Stimulated activated CD8-positive, alpha-beta memory T cell treated with anti-CD3 and anti-CD28 coated beads, Interleukin-15, amount 100 ng/mL, for 4 hours (primary cell): ENCODE measurements at places on chromosomes 6 and 20.

DNA sequence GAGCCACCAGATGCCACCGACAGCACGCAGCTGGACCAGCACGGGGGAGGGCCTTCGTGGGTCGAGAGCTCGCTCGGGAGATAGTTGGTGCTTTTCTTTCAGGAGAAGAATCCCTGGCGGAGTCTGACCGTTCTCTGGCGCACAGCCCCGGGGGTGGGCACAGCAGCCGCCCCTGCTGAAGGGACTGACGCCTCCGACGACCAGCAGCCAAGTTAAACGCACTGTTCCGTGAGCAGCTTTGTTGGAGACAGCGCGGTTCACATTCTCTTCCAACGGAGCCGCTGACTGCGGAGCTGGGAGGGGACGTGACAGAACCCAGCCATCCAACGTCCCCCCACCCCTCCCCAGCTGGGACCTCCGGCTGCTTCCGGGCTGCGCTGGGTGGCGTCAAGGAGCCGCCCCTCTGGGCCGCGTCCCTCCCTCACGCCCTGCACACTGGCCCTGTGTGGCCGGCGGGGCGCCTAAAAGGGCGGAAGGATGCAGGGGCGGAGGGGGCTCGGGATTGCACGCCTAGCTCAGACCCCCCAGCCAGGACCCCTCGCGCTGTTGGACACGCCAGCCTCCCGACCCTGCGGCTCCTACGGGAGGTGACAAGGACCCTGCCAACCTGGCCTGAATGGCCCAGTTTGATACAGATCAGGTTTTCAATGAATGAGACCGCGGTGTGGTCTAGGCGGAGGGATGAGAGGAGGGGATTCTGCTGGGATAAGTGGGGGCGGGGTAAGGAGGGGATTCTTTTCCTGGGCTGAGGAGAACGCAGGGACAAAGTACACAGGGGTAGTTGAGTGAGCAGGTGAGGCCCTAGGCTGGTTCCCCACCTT is 36.4 kb upstream of the KHDC1 start:
- no peak for DNase-seq

DNA sequence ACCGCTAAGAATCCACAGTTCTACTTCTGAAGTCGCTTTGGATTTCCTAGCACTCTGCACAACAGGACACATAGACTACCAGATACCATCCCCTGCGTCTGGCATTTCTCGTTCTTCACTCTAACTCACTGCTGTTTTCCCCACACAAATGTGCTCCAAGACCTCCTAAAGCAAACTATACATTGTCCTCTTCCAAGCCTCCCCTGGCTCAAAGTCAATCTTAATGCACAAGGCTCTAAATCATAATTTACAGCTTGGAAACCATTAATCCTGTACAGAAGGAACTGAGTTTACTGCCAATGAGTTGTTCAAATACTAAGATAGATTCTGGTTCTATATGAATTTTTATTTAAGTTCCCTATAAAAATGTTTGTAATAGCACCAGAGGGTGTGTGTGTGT is 128.5 kb downstream of the HIVEP2 start:
- no peak for DNase-seq

DNA sequence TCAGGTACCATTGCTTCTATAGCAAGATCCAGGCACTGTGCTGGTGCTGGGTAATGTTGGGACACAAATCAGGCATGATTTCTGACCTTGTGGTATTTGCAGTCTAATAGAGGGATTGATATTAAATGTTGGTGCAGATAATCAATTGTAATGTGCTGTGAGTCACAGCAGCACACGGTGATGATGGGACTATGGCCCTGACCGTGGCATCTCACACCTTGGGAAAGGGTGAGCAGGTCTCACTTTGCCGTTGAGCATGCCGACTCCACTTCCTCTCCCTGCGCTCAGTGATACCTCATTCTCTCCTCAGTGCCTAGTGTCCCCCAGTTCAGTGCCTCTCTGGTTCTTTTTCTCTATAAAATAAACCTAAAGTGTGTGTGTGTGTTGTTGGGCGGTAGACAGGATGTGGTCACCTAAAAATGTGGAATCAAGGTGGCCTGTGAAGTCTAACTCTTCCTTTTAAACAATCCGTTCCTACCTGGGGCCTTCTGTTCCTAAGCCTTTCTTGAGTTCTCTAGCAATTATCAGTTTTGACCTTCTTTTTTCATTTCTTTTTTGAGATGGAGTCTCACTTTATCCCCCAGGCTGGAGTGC is 188.5 kb downstream of the REV3L start:
- no peak for DNase-seq

- DNase-seq, result no peak
Measured at GRCh38 chr6:11207199-11207968, 25.1 kb downstream of the NEDD9 start.

DNA sequence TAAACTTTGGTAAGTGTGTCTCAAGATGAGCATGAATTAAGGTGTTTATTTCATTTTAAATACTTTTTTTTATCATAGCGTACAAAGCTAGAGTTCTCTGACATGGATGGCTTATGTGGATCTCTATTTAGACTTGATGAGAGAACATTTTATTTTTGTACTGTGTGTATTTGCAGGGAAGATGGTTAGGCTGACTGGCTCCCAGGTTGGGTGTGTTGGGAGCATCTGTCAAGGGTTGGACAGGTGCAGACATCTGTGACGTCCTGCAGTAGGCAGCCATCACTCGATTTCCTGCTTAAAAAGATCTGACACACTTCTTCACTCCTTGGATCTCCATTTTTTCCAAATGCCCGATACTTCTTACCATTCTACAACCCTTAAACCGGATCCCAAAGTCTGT is 221.9 kb upstream of the QKI start:
- no peak for DNase-seq

DNA sequence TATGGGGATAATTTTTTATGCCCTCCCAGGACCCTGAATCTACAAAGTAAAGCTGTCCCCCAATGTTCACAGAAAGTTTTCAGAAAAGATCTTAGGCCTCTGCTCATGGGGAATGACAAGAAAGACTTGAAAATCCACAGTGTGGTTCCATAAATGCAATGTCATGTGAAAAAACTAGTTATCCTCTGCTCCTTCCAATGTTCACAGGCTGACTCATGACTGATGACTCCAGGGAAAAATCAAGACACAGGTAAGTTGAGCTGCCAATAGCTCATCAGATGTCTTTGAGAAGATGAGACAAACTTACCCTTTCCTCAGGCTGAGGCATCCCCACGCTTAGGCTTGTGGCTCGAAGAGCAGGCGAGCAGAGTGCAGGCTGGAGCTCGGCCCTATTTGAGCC is 14.8 kb upstream of the BCLAF1 start:
- no peak for DNase-seq

- no peak for DNase-seq
Measured at GRCh38 chr6:107491760-107492660, 2.1 kb downstream of the SOBP start.

DNA sequence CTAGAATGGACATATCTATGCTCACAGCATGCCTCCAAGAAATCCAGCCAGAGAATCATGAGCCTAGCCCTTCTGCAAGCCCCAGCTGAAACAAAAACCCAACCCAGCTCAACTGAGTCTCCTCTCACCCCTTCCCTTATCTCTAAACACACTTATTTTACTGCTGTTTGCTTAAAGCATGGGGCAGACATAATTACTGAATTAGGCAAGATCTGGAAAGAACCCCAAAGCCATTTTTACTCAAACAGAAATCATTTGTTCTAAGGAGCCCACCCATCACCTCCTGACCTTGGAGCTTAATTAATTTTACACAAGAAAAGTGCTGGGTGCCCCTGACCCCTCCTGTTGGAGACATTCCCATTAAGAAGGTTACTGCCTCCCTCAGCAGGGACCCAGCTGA is 291.6 kb downstream of the MAFB start:
- no peak for DNase-seq

DNA sequence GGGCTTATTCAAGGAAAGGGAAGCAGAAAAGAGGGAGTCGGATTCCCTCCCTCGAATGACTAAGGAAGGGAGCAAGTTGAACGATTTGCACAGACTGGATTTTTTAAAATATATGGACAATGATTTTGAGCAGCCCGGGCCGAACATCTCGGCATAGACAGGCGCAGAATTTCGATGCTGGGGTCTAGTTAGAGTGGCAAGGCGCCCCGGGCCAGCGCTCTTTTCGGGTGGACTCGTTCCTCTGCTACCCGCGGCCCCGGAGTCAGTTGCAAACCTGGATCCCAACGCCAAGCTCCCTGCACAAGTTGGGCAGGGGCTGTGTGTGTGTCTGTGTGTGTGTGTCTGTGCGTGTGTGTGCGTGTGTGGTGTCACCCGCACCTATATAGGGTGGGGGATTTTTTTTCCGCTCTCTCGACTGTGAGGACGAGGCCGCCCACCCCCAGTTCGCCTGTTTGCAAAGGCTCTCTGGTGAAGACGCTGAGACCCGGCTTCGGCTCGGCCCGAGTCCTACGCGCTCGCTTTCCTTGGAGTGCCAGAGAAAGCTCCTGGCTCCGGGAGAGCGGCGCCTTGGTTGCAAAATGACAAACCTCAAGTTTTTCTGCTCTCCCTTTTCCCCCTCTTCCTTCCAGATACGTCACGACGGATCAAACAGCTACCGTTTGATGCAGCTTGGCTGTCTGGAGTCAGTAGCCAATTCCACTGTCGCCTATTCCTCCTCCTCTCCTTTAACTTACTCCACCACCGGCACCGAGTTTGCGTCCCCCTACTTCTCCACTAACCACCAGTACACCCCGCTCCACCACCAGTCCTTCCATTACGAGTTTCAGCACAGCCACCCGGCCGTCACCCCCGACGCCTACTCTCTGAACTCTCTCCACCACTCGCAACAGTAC is 1.4 kb downstream of the TFAP2D start:
- no peak for DNase-seq

DNA sequence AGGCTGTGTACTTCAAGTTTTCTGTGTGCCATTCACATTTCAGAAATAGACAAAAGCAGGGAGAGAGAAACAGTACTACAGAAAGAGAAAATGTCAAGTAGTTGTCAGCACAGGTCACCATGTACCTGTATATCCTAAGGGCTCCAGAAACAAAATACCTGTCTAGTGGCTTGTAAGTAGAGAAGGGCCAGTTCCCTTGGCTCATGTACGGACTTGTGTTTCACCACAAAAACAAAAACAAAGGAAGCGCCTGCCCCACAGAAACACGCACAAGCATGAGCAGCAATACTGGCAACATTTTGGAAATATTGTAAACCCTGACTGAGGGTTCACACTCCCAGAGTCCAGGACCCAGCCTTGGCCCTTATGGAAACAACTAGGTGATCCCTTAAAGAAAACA is 44.3 kb downstream of the CNKSR3 start:
- DNase-seq, result no peak

- DNase-seq, result no peak
Measured at GRCh38 chr6:33740204-33740608, 6.5 kb downstream of the IP6K3 start.

GRCh38 chr6:45555981-45556771 is 178.4 kb upstream of the SUPT3H start:
- DNase-seq, result no peak

DNA sequence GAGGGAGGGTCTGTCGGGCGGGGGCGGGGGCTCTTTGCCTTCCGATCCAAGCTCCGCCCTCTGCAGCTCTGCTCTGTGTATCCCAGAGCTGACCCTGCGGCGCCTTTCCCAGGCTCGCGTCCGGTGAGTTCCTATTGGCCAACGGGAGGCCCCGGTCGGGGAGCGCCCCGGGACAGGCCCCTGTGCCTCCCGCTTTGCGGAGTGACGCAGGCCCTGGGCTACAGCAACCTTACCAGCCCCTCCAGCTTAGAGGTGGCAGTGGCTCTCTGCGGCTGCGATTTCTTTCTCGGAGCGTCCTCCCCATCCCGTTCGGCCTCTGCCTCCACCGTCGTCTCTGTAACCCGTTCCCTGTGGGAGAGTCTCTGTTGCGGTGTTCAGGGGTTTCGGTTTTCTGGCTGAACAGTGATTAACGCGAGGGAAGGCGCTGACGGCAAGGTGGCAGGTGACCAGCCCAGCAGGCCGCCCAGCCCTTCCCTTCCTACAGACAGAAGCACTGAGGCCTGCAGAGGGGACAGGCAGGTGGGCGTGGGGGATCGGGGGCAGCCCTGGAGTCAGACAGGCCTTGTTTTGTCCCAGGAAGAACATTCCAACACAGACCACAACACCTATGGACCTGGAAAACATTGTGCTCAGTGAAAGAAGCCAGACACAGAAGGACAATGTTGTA is 18.1 kb upstream of the CEBPB start:
- no peak for DNase-seq

DNA sequence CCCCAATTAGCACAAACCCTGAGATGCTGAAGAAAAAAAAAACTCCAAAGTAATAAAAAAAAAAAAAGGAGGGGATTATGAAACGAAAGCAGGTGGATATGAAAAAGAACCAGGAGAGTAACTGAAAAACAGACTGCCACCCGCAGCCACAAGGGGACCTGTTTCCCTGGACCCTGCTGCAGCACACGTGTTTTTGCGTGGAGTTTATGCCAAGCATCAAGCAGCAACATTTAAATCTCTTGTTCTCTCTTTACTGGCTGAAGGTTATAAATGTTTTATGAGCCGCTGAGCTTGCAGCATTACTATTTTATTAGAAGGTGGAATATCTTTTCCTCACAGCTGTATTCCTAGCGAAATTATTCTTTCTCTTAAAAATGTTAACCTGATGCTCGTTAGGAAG is 131.6 kb upstream of the OLIG3 start:
- no peak for DNase-seq

- no peak for DNase-seq
Measured at GRCh38 chr6:54473328-54473727, 165.1 kb downstream of the TINAG start.

DNA sequence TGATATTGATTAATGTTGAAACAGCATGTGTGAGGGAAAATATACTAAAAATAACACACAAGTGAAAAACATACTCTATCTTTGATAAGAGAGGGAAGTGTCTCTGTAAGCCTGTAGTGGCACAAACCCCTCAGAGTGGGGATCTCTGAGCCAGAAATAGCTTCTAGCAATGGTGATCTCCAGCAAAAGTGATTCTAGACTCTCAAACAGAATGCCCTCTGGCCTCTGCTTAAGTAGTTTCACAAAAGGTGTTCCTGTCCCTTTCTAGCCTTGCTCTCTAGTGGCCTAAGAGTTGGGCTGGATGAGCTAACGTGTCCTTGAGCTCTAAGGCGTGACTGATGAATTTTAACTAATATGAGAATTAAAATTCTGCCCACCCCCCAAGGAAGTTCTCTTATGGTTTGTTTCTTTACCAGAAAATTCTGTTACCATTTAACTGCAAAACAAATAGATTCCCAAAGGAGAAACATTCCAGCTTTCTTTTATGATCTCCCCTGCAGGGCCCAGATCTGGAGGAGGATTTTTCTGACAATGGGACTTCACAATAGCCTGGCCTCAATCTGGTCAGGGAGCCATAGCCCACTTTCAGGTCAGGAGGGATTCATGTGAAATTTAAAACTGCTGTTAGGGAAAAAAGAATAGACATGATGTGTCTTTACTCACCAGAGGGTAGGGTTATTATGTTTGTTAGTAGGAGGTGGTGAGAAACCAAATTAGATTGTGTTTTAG is 182.5 kb upstream of the LAMP5 start:
- DNase-seq, result no peak

DNA sequence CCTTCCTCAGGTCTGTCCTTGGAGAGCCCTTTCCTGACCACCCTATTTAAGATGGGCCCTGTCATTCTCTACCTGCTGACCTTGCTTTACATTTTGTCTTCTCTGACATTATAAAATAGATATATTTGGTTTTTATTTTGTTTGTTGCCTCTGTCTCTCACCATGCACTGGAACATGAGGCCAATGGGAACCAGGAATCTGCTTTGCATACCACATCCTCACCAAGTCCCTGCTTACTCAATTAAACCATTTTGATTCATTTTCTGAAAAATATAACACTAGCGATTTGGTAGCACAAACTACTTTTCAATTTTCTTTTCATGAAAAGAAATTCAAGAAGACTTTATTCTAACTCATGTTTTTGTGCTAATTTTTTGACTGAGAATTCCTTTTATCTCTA is 32.8 kb upstream of the POPDC3 start:
- DNase-seq, result no peak

GRCh38 chr6:107740496-107741190 is 83.5 kb downstream of the SCML4 start:
- no peak for DNase-seq
